ENCODE measurements at places on chromosomes 12 and 14.

DNA sequence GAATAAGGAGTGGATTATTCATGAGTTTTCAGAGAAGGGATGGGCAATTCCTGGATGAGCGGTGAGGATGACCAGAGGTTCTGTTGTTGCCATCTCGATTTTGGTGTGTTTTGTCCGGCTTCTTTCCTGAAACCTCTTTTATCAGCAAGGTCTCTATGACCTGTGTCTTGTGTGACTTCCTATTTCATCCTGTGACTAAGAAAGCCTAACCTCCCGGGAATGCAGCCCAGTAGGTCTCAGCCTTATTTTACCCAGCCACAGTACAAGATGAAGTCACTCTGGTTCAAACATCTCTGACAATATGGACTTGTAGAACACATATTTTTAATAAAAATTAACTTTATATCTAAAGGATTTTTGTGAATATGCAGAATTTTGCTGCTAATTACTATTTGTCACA lies 716.4 kb downstream of the FSCB start:
- no peak for DNase-seq

DNA sequence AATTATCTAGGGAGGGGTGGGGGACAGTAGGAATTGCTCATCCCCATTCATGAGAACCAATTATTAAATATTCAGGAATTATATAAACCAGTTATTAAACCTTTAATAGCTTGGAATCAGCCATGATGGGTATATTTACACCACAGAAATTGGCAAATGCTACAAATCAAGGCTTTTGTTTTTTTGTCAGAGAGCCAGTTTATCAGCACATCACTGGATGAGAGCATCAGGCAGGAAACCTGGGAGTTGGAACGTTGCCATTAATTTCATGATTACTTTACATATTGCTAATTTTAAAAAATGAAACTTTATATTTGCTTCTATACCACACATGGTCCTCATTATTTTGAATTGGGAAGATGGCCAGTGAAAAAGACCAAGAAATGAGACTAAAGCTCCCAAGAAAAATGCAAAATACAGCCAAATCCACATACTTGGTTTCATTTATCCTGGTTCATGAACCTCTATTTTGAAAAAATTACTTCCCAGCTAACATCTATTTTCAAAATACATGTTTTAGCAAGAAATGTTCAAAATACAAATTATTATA lies 48.4 kb downstream of the ATL1 start:
- no peak for DNase-seq

- DNase-seq: no peak
Measured at GRCh38 chr12:19833775-19834501, 394.6 kb downstream of the AEBP2 start.

DNA sequence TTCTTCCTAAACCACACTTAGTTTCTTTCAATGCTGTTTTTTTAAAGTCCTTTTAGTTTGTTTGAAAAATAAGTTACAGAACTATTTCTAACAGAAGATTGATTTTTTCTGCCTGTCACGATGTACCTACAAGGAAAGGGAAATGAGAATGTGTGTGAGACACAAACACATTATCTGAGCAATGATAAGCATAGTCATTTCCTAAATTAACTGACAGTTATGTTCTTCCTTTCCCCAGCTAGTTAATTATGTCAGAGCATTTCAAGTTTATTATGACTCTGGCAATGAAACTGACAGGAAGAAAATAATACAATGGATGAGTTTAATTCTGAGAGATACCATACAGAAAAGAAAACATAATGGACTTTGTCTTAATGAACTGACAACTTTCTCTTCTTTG lies 21.3 kb upstream of the LDHB start:
- DNase-seq: no peak

- no peak for DNase-seq
Measured at GRCh38 chr12:49974231-49974675, 1.5 kb downstream of the AQP6 start.

DNA sequence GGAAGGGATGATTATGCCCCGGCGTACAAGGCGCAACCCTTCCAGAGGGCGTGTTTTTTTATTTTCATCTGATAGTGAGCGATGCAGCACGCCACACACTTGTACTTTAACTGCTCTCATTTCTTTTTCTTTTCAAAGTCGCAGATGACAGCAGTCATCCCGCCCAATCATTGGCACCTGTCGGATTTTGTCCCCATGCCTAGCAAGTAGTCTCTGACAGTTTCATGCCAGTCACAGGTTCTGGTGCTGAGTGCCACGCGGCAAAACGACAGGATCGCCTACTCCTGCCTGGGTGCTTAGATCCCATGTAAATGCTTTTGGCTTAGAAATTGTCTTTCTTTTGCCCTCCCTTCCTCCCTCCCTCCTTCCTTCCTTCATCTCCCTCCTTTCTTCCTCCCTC lies 117.7 kb downstream of the GLT1D1 start:
- DNase-seq: no peak

DNA sequence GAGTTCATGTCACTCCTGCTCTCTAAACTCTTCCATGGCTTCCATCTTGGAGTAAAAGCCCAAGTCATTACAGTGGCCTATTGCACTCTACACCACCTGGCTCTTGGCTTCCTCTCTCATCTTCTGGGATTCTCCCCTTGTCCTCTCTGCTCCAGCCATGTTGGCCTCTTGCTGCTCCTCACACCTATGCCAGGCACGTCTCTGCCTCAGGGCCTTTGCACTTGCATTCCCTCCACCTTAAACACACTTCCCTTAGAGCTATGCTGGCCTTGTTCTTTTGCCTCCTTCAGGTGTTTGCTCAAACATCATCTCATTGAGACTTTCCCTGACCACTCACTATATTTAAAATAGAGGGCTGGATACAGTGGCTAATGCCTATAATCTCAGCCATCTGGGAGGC lies 23.3 kb upstream of the RPH3A start:
- DNase-seq: no peak

- DNase-seq: no peak
Measured at GRCh38 chr12:92176646-92177045, 31.0 kb upstream of the BTG1 start.

GRCh38 chr12:28413460-28414109 lies 223.3 kb downstream of the CCDC91 start:
- DNase-seq: no peak

DNA sequence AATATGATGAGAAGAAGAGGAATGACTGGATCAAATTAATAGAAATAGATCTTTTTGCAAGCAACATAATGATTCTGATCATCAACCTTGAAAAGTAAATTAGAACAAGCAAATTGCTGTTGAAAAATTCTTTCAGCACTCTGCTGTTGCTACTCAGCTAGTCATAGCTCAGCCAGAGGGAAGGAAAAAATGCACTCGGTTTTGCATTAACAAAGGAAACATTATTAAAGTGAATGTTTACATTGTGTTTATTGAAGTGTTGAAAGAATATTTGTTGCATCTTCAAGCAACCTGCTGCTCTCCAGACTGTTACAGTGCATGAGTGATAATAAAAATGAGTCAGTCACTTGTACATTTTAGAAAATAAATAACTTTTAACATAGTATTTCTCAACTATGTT lies 26.5 kb downstream of the AP5M1 start:
- DNase-seq: peak; percentile 19

GRCh38 chr12:51225771-51226170 lies 7.9 kb upstream of the POU6F1 start:
- no peak for DNase-seq

DNA sequence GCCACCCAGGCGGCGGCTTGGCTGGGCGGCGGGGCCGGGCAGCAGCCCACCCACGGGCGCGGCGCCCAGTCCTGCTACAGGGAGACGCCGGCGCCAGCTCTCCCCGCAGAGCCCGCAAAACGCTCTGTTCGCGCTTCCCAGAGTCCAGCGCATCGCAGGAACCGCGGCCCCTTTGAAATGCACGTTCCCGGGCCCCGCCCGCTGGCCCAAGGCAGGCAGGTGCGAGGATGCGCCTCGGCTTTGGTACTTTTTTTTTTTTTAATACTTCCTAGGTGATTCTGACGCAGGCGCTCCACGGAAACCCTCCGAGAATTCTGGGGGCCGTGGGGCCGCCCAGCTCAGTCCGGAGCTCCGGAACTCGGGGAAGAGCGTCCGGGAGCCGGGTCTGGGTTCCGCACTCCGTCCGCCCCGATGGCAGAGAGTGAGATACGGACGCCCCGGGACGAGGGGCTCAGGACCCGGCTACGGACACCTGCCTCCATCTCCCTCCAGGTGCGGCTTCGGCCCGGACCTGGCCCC lies 483 bp downstream of the POC1B start:
- DNase-seq: peak; percentile 52

DNA sequence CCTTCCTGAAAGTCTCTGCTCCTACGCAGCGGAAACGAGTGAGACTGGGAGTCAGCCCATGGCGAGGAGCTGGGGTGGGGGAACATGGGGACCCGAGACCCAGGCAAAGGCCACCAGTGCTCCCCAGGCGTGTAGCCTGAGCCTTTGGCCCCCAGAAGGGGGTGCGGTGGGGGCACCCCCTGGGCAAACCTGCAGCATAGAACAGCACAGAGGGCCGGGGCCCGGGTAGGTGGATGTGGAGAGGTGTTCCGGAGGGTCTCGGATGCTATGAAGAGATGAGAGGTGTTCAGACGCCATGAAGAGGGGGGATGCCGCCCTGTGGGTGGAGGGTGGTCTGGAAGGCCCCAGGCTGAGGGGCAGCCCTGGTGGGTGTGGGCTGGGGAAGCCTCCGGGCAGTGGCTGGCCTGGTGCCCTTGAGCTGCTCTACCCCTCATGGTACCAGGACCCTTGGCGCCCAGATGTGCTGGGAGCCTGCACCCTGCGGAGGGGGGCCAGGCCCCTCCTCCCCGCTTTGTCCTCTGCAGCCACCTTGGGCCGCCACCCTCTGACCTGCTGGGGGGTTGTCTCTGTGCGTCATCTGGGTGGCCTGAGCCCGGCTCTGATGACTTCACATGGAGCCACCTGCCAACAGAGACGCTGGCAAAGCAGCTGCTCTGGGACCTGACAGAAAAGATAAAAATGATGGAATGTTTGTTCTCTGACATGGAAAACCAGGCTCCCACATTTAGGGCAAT lies 83.4 kb downstream of the KIF26A start:
- DNase-seq: no peak

DNA sequence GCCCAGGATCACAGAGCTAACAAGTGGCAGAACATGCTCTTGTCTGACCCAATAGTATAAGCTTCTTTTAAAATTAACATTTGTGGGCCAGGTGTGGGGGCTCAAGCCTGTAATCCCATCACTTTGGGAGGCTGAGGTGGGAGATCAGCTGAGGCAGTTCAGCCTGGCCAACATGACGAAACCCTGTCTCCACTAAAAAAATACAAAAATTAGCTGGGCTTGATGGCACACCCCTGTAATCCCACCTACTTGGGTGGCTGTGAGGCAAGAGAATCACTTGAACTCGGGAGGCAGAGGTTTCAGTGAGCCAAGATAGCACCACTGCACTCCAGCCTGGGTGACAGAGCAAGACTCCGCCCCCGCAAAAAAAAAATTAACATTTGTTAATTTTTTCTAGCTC lies 33.0 kb upstream of the IL22 start:
- DNase-seq: no peak

GRCh38 chr12:56955631-56956256 lies 1.7 kb downstream of the RDH16 start:
- DNase-seq: no peak

DNA sequence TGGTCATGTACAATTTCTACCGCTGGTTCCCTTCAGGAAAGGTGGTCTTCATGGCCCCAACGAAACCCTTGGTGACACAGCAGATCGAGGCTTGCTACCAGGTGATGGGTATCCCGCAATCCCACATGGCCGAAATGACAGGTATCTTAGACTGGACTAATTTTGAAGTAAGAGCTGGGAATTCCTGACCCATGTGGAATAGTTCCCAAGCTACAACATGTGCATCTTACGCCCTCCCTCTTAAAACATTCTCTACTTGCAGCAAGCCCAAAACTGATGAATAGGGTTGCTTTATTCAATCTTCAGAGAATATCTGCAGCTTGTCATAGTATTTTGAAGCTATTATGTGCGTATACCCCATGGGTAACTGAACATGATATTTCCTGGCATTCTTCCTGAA lies 669 bp downstream of the FANCM start:
- DNase-seq: no peak

- no peak for DNase-seq
Measured at GRCh38 chr12:95672166-95672565, 118.4 kb downstream of the NTN4 start.

GRCh38 chr14:62322216-62322615 lies 560.0 kb downstream of the SNAPC1 start:
- no peak for DNase-seq

DNA sequence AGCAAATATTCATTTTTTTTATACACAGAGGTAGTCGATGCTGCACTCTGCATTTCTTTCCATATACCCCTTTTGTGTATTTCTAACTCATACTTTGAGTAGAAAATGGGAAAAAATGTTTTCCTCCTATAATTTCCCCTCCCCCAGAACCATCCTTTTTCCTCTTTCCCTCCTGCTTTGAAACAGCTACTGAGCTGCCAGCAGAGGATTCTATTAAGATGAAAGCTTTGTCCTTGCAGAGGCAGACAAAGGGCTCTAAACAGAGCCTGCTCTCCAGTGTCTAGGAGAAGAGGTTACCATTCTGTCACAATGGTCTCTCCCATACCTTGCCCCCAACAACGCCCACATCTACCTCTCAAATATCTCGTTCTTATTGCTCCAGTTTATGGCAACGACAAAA lies 74.6 kb upstream of the OSBPL8 start:
- DNase-seq: no peak

- DNase-seq: no peak
Measured at GRCh38 chr12:82709794-82710355, 23.2 kb downstream of the TMTC2 start.

- no peak for DNase-seq
Measured at GRCh38 chr12:68580911-68581310, 29.8 kb upstream of the RAP1B start.

- no peak for DNase-seq
Measured at GRCh38 chr12:64691795-64692583, 67.2 kb downstream of the GNS start.

GRCh38 chr12:52792185-52793029 lies 3.5 kb downstream of the KRT3 start:
- DNase-seq: no peak

DNA sequence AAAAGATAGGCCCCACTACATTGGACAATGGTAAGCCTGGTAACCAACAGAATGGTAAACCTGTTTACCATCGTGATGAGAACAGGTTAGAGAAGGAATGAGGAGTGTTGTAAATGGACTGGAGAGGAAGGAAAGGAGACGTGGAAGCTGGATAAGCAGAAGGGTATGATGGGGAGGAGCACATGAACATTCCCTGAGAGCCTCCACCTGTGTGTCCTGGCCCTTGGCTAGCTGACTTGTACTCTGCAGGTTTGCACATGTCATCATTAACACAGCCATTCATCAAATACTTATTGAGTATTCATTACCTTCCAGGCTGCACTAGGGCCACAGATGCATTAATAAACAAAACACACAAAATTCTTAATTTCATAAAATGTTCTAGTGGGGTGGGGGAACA lies 4.3 kb upstream of the IL26 start:
- no peak for DNase-seq

GRCh38 chr12:42145197-42145549 lies 499 bp upstream of the GXYLT1 start:
- DNase-seq: no peak

DNA sequence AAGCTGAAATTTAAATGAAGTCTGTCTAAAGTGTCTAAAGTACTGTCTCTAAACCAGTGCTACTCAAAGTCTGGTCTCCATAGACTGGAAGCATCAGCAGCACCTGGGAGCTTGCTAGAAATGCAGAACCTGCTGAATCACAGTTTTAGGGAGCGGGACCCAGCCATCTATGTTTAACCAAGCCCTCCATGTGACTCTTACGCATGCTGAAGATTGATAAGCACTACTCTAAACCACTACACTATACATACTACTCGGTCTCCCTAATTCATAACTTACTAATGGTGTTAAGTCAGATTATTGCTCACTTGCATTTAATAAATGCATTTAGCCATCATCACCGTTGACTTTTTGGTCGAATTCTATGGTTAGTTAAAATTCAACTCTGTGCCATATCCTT lies 88.8 kb downstream of the SLC25A21 start:
- DNase-seq: peak; percentile 33

All from Caki2 (cell line).